Activated CD8-positive, alpha-beta T cell treated with anti-CD3 and anti-CD28 coated beads for 36 hours (primary cell): ENCODE measurements at places on chromosomes 2 and 18.

GRCh38 chr2:64189167-64189566 is 44.9 kb upstream of the PELI1 start:
- peaks cover 2% of the 10 kb centered on the region for H3K27me3 ChIP-seq
- H3K4me3 ChIP-seq = no peak overlapping the region
- DNase-seq = no peak

DNA sequence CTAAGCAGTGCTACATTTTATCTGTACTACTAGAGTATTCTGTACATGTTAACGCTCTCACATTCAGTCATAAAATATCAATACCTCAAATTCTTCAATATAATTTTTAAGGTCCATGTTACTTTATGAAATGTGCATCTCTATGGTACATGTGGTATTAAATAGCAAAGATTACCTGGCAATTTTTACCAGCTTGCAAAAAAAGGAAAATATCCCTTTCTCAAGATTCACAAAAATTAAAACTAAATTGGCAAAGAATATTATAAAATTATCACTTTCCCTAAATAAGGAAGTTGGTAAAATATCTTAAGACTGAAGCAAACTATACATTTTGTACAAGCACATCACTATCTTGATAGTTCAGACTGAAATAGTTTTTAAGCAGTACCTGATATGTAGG is 115.0 kb upstream of the RNU4ATAC start:
- H3K4me1 ChIP-seq = no peaks in the 10 kb centered on the region
- no peaks in the 10 kb centered on the region for H3K27me3 ChIP-seq
- DNase-seq = no peak
- no peak overlapping the region for H3K4me3 ChIP-seq
- peaks cover 8% of the 10 kb centered on the region for H3K36me3 ChIP-seq

DNA sequence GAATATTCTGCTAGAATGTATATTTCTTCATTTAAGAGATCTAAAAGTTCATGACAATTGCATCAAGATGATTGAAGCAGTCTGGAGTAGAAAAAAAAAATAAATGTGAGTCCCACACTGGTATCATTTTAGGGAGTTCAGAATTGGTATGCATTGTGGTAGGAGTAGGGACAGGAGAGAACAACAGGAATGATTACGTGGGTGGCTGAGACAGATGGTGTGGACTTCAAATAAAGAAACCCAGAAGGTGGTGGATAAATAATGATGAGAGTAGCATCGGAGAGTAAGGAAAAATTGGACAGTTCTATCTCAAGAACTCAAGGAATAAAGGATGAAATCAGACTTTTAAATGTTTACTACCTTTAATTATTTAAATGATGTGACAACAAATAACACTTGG is 289.6 kb downstream of the GALNT13 start:
- H3K4me1 ChIP-seq = no peaks in the 10 kb centered on the region
- no peak overlapping the region for H3K27ac ChIP-seq
- H3K36me3 ChIP-seq = no peaks in the 10 kb centered on the region
- DNase-seq = no peak
- no peak overlapping the region for H3K4me3 ChIP-seq

- H3K4me1 ChIP-seq = no peaks in the 10 kb centered on the region
- DNase-seq = no peak
- H3K27ac ChIP-seq = no peak overlapping the region
- H3K4me3 ChIP-seq = no peak overlapping the region
- H3K27me3 ChIP-seq = peaks cover 9% of the 10 kb centered on the region
Observed at GRCh38 chr18:59208602-59209125, 11.3 kb upstream of the GRP start.

GRCh38 chr2:68352651-68353391 is 12.3 kb upstream of the PLEK start:
- DNase-seq = no peak
- H3K4me1 ChIP-seq = no peaks in the 10 kb centered on the region
- no peaks in the 10 kb centered on the region for H3K36me3 ChIP-seq
- H3K4me3 ChIP-seq = no peak overlapping the region
